ENCODE measurements at places on chromosomes 6 and 20.

- peak; percentile 79 for DNase-seq
Measured at GRCh38 chr20:50625986-50626677, 65.2 kb downstream of the RIPOR3 start.

DNA sequence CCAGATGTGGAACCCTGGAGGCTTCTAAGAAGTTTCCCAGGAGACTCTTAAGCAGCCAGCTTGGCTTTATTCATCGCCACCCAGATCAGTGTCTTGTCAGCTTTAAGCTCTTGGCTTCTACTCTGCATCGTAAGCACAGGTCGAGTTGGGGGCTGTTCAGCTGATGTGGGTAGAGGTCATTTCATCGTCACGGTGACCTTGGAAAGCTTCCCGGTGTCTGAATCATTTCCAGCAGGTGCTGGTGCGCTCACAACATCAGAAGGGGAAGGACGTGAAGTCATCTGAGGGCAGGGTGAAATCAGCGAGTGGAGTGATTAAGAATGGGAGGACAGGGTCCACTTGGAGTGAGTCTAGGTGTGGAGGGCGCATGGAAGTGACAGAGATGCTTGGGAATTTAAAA is 112.6 kb downstream of the SASH1 start:
- no peak for DNase-seq

DNA sequence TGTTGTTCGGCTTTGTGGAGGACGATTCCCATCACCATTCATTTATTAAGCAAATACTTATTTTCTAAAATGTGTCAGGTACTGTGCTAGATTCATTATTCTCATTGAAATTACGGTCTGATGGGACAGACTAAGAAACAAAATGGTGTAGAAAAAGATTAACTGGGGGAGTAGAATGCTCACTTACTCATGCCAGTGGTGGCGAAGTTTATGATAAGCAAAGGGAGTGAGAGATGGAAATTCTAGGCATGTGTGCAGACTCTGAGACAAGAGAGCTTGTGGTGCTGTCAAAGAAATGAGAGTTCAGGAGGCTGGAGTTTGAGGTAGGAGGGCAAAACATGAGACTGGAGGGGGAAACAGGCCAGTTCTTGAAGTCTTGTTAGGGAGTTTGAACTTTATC is 896 bp downstream of the RPP21 start:
- no peak for DNase-seq

DNA sequence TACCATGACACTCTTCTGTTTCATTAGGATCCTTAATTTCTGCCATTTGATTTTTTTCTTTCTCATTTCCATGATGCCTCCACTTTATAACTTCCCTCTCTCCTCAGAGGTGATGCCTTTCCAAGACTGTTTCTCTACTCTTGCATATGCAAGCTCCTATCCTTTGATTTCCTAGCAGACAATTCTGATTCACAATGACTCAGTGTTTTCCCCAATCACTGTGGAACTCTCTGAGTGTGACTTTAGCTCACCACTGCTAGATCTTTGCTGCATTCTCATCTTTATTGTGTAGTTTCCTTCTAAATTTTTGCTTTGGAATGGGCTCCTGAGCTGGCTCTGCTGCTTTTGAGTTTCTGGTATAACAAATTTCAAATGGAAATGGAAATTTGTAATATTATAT is 184.9 kb downstream of the TINAG start:
- no peak for DNase-seq

DNA sequence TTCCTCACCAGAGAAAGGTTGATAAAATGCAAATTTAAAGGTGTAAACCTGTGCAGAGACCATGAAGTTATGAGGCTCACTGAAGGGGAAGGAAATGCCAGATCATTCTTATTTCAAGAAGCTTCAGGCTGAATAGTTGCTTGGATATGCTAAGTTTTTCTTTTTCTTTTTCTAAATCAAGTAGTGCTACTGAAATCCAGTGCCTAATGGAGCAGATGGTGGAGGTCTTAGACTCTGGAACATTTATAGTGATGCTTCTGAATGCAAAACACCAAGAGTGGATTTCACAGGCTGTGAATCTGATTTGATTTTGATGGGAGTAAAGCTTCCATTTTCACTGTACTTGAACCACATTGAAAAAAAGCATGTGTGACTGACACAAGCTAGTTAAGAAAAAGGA is 151.2 kb upstream of the BEND3 start:
- no peak for DNase-seq

DNA sequence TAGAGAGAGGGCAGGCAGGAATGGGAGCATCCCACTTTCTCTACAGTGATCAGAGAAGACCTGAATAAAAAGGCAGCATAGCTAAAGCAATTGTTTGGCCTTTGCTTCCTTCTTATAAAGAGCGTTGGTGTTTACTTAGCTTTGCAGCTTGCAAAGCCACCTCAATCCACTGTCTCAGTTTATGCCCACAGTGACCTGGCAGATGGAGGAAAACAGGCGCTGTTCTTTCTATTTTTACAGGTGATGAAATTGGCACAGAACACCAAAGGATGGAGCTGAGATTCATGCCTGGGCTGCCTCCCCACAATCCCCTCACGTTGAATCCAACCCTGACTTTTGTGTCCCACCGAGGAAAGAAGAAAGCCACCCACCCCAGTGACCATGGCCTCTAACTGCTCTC is 130.5 kb downstream of the TTLL2 start:
- no peak for DNase-seq

DNA sequence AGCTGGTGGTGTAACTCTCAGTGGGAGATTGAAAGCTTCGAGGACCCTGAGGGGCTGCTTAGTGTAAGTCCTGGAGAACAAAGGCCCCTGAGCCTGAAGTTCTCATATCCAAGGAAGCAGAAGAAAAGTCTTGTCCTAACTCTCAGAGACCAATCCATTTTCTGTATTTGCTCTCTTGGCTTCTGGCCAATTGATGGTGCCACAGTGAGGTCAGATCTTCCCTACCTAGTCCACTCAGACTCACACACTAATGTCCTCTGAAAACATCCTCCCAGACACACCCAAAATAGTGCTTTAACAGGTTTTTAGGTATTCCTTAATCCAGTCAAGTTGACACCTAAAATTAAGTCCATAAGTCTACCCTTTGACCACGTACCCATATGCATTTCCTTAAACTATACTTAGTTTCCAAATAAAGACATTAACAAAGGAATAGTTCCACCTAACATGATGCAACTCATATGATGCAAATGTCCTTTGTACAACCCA is 29.4 kb downstream of the ZNF292 start:
- DNase-seq: no peak

DNA sequence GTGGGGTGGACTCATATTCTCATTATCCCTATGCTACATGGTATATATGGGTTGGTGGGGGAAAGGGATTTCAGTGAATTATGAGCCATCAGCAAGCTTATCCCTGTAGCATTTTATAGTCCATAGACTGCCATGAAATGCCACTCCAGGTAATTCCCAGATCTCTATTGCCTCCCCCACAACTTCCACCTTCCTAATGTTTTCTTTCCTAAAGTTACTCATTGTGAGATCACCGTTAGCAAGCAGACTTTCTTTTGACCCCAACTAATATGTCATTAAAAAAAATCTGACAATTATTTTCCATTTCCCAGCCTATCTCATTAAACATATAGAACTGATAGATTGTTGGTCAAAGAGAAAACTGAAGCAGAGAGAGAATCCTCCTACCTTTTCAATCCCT is 40.7 kb upstream of the TBX18 start:
- DNase-seq: no peak

GRCh38 chr20:62143957-62144825 is 622 bp downstream of the SS18L1 start:
- DNase-seq: peak; percentile 78

- DNase-seq: peak; percentile 88
Measured at GRCh38 chr6:148758492-148758891, 11.7 kb downstream of the UST start.

DNA sequence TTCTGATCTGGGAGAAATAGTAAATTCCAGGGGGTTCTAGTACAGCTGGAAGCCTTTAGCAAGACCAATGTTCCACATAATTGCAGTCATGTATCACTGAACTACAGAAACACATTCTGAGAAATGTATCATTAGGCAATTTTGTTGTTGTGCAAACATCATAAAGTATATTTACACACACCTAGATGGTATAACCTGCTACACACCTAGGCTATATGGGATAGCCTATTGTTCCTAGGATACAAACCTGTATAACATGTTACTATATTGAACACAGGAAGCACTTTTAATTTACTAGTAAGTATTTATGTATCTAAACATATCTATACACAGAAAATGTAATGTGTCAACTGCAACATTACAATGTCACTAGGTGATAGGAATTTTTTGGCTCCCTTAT is 525.9 kb upstream of the NRSN1 start:
- DNase-seq: no peak

DNA sequence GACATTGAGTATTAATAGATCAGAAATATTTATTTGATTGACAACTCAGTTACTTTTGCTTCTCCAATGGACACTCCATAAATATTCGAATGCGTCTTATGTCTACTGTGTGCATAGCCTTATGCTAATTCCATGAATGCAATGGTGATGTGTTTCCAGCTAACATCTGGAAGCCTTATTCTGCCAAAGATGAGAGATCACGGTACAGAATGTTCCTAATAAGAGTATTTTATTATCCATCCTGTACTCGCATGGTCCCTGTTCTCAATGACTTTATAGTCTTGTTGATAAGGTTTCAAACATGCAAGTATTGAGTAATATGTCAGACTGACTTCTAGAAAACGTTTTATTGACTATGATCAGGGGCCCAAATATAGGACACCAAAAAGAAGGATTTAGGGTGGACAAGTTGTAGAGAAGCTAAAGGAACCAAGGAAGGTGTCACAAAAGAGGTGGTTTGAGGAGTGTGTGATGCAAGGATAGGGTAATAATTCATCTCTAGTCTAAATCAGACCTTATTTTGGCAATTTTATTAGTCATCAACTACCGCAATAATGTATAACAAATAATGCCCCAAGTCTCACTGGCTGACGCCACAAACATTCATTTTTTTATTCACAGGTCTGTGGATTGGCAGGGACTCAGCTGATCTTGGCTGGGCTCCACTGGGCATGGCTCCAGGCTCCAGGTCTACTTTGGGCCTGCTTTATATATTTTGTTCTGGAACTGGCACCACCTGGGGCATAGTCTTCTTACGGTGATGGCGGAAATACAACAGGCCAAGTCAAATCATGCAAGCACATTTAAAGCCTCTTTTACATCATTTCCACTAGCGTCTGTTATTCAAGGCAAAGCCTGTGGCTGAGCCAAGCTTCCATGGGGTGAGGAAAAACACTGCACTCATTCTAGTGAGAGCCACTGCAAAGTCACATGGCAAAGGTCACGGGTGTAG is 24.5 kb upstream of the CD83 start:
- DNase-seq: no peak

- peak; percentile 79 for DNase-seq
Measured at GRCh38 chr20:41436679-41437078, 70.1 kb upstream of the EMILIN3 start.

GRCh38 chr6:79077715-79078074 is 359 bp downstream of the PHIP start:
- peak; percentile 87 for DNase-seq

- DNase-seq: peak; percentile 50
Measured at GRCh38 chr6:169852504-169853195, 101.2 kb downstream of the ERMARD start.
